Activated naive CD4-positive, alpha-beta T cell (primary cell): ENCODE measurements at places on chromosomes 6 and 20.

- no peak for DNase-seq
These were observed 24.9 kb downstream of the FYN start for GRCh38 chr6:111848262-111848812.

GRCh38 chr6:109093732-109094415 lies 772 bp downstream of the SESN1 start:
- DNase-seq: no peak

GRCh38 chr6:65449926-65450325 lies 257.1 kb downstream of the EYS start:
- no peak for DNase-seq

- no peak for DNase-seq
These were observed 27.6 kb upstream of the PI16 start for GRCh38 chr6:36926708-36927513.

DNA sequence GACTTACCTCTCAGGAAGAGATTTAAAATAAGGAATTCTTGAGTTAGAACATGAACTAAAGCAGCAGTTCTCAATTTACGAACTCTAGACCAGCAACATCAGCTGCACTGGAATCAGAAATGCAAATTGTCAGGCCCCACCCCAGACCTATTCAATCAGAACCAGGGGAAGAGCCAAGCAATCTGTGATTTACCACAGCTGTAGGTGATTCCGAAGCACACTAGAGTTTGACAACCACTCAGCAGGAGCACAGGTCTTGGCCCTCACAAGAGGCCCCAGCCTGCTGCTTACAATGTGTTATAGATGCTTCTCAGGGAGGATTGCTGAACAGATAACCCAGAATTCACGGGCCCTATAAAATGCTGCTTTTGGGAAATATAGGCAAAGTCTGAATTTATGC lies 279.2 kb downstream of the PTPRK start:
- no peak for DNase-seq

GRCh38 chr6:2108700-2109306 lies 136.6 kb downstream of the GMDS start:
- no peak for DNase-seq

DNA sequence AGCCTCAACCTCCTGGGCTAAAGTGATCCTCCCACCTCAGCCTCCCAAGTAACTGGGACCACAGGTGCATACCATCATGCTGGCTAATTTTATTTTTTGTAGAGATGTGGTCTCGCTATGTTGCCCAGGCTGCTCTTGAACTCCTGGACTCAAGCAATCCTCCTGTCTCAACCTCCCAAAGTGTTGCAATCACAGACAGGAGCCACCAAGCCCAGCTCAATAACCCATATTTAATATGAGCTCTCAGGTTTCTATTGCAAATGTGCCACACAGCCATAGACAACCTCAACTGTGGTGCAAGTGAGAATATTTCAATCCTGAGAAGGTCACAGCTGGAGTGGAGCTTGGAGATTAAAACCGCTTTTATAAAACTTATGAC lies 14.4 kb downstream of the JPH2 start:
- DNase-seq: no peak

GRCh38 chr6:16355699-16356446 lies 117.5 kb downstream of the GMPR start:
- DNase-seq: no peak

DNA sequence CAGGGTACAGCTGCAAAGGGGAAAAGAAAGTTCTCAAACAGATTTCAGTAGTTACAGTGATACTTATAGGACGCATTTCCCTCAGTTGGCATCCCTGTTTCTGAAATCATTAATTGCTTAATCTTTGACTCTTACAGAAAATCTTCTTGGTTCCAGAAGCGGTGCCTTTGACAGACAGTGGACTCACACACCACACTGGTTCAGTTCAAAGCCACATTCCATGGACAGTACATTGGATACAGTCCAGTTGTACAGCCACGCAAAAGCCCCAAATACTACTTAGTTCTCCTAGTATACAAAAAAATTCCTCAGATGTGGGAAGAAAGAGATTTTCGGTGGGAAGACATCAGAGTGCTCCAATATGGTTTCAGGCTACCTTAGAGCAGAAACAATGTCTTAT lies 460.4 kb downstream of the PRKN start:
- DNase-seq: no peak

- no peak for DNase-seq
These were observed 706 bp upstream of the SNX14 start for GRCh38 chr6:85594197-85594930.

GRCh38 chr20:62508641-62509051 lies 32.9 kb upstream of the GATA5 start:
- DNase-seq: no peak

GRCh38 chr6:100202417-100203194 lies 208.6 kb upstream of the MCHR2 start:
- no peak for DNase-seq

DNA sequence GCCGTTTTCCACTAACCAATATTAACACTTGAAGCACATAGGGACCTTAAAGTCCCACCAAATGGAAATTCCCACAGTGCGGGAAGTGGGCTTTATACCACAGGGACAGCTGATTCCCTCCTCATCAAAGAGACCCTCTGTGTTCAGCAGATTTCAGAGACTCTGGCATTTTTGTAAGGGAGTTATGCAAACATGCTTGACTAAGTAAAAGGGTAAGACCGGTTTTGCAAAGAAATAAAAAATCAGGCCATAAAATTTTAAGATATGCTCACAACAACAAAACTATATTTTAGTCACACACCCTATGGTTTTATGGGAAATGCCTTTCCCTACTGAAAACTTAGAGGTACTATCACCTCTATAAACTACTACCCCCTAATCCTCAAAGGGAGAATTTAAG lies 45.4 kb upstream of the SPTLC3 start:
- DNase-seq: no peak
